Posterior vena cava (tissue), 2 donors: ENCODE measurements at places on chromosomes 6 and 20. TPM values are rescaled to one million over a fixed set of nuclear protein-coding genes. Genes with fewer than 3 reads are reported as not detected.
A peak's percentile ranks its signal among the peaks of the same experiment; 100 is the strongest.

GRCh38 chr6:53320964-53321363 lies 27.8 kb downstream of the ELOVL5 start:
- DNase-seq, result no peak

Gene MOCS1
- 27.3 TPM for total RNA-seq

DNA sequence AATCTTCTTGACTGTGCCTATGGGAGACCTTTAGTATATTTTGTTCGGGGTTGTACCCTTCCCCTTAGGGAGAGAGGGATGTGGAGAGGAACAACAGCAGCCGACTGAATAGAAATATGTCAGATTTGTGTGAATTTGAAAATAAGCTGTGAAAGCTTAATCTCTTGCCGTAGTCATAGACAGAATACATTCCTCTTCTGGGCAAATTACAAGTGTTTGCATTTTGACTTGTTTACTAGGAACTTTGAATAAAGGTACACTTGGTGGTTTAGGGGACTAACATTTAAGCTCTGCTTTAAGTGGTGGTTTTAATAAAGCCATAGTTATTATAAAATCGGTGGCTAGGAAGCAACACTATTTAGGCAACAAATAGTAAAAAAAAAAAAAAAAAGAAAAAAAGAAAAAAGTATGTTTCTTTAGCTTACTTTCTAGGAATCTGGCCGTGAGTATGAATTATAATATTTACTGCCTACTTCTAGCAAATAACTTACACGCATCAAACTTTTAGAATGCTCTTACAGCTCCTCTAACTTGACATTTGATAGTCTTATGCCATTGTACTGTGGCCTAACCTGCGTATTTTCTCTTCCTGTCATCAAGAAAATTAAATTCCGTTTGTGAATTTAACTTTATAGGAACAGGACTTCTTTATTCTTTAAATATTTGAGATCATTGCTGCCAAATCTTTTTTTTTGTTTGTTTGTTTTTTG lies 65.1 kb downstream of the ZBTB2 start:
- DNase-seq, result no peak

Gene TRIM10
- not detected for total RNA-seq

DNA sequence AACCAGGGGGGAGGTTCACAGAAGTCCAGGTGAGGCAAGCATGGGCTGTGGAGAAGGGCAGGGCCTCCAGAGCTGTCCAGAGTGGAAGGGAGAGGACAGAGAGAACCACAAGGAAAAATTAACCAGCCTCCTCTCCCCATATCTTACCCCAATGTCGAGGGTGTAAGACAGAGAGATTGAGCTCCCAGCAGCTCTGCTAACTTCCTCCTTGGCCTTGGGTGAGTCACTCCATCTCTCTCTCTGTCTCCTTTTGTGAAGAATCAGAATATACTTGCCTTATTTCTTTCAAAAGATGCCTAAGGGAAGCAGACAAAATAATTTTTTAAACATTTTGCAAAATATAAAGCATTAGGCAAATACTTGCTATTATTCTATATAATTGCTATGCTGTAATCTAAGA lies 58.3 kb upstream of the IYD start:
- no peak for DNase-seq

DNA sequence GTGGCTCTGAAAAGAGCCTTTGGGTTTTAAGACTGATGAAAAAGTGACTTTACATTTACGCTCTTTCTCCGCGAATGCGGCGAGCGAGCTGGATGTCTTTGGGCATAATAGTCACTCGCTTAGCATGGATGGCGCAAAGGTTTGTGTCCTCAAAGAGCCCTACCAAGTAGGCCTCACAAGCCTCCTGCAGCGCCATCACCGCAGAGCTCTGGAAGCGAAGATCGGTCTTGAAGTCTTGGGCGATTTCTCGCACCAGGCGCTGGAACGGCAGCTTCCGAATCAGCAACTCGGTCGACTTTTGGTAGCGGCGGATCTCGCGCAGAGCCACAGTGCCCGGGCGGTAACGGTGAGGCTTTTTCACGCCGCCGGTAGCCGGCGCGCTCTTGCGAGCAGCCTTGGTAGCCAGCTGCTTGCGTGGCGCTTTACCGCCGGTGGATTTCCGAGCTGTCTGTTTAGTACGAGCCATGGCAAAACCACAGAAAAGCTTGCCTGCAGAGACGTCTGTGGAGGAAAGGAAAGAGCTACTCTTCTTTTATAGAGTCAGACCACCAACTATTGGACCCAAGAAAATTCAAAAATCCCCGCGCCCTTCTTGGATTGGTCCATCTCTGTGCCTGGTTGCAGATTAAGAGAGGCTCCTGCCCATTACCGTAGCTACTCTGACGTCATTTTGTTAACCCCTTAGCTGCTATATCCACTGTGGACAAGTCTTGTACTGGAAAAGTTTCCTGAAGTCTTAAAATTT lies 55.5 kb upstream of the HFE start:
- DNase-seq, result peak; percentile 85

GRCh38 chr6:149248693-149249369 lies 68.7 kb upstream of the TAB2 start:
- no peak for DNase-seq

Gene MYBL2
- total RNA-seq, result 0.24 TPM

Gene LAMA5
- total RNA-seq, result 131 TPM

GRCh38 chr6:37521674-37522073 lies 22.0 kb upstream of the CCDC167 start:
- no peak for DNase-seq

DNA sequence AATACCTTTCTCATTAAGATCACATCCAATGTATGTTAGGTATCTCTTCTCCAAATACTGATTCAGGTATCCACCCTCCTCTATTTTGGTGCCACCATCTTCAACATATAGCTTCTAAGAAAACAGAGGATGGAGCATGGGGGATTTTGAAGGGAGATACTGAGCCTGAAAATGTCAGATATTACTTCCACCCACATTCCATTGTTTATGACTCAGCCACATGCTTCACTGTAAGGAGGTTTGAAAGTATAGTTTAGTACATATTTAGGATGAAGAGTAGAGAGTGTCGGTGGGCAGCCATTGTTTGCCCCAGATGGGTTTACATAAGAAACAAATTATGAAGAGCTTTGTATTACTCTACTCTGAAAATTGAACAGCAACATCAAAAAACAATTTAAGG lies 286.7 kb downstream of the TFAP2B start:
- DNase-seq, result no peak

DNA sequence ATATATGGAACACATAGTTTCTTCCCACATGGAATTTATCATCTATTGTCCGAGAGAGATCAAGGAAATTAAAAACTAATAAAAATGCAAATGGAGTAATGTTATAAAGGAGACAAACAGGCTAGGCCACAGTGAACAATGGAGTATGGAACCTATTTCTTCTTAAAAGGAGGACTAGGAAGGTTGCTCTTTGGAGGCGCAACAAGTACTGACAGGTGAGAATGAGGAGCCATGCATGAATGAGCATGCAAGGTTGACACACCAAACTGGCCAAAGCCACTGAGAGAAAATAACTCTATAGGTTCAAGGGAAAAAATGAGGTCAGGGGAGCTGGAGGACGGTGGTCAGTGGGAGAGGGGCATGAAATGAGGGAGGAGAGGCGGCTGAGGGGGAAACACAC lies 40.9 kb downstream of the PSMB1 start:
- no peak for DNase-seq

Gene SIGLEC1
- 12.6 TPM for total RNA-seq

GRCh38 chr20:41178904-41179432 lies 41.6 kb downstream of the PLCG1 start:
- peak; percentile 75 for DNase-seq

Gene BFSP1
- total RNA-seq, result 0.93 TPM

Gene WFDC10B
- total RNA-seq, result 0.48 TPM

DNA sequence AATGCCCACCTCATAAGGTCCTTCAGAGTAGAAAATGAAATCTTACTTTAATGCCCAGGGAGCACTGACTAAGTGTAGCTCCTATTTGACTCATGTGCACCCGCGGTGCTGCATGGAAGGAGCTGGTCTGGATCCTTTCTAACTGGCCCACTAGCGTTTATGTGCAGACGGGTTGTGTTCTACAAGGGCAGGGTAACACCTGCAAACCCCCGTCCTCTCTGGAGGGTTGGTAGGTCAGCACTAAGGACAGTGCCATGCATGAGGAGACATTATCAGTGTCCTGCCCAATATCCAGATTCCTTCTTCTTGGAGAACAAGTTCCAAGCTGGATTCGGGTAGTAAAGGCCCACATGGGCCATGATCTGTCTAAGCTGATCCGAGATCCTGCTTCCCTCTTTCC lies 140.3 kb downstream of the ANKRD60 start:
- peak; percentile 46 for DNase-seq

DNA sequence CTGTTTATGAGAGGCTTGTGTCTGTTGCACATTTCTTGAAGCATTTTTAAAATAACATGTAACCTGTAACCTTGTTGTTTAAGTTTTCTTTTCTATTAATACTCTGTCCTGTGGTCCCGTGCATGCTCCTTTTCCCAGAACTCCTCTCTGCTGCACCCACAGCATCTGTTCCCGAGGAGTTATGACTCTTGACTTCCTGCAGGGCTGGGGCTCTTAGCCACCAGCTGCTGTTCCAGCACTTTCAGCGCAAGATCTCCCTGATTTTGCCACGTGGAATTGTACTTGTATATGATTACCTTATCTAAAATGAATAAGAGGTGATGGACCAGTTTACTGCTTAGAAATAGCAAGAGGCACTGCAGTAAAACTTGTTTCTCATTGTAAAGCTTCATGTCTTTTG lies 150.6 kb downstream of the QKI start:
- DNase-seq, result no peak

DNA sequence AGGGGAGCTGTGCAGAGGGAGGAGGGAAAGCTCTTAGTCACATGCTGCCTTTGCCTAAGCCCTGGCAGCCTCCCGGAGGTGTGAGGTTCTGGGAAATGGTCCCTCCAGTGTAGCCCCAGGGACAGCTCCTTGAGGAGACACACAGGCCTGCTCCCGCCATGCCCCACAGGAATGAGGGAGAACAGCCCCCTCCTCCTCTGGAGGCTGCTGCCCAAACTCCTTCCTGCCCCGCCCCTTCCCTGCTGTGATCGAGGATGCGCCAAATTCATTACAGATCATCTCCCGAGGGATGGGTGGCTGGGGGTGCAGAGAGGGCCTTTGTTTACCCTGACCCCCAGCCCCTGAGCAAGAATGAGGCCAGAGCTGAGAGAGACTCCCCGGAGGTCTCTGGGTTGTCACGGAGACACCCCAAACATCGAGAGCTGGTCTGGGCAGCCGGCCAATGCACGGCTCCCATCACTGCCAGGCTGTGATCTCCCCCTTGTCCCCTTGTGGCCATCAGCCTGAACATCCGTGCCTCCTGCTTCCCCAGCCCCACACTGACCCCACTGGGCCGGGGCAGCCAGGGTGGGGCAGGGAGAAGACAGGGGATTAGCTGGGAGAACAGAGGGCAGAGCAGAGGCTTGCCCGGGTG lies 8.4 kb downstream of the CYP21A2 start:
- peak; percentile 90 for DNase-seq

DNA sequence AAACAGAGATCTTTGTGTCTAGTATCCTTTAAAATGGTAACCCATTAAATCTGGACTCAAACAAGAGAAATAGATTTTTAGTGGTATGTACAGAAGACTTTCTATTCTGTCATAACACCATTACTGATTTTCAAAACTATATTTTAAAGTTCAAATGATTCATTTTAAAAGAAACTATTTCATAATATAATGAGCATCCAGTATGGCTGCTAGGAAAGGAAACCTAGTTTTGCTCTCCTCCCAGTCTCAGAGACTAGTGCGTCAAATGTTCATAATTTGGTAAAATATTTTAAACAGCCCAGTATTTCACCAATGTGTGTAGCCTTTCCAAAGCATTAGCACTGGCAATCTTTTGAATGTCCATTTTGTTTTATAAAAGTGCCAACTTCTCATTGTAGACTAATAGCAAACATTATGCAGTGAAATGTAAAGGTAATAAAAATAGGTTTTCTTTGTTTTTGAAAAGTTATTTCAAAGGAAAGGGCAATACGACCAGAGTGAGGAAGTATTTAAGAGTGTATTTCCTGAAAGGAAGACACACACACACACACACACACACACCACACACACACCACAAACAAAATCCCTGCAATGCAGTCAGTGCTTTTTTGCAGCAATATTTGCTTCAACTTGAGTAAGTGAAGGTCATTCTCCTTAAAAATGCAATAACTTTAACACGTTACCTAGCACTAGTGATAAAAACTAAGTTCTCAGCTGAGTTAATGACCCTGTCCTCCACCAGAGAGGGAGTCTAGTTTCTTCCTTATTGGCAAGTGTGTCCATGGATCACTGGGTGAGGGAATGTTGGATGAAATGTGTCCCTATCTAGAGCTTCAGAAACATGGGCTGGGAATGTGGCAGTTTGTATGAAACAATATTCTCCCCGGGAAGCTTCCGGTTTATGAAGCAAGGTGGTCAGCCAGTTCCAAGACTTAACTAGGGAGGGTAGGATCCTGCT lies 4.6 kb downstream of the PPP1R3G start:
- DNase-seq, result no peak

DNA sequence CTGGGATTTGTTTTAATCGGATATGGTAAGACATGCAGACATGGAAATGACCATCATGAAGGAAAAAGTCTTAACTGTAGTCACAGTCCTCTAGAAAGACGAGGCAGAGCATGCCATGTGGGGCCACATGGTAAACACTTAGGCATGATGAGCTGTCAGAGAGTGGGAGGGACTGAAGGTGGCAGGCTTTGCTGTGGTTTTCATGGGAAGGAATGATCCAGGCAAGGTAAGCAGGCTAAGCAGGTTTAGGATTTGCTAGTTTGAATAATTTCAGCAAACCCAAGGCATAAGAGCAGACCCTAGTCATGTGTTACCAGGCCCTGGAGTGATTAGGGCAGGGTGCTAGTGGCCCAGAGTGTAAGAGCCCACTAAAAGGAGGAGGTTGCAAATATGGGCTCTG lies 47.2 kb upstream of the STMND1 start:
- DNase-seq, result no peak

- DNase-seq, result no peak
These were observed 9.9 kb upstream of the SCGN start for GRCh38 chr6:25641940-25642666.

- peak; percentile 19 for DNase-seq
These were observed 151.4 kb downstream of the CEBPB start for GRCh38 chr20:50341880-50342637.

DNA sequence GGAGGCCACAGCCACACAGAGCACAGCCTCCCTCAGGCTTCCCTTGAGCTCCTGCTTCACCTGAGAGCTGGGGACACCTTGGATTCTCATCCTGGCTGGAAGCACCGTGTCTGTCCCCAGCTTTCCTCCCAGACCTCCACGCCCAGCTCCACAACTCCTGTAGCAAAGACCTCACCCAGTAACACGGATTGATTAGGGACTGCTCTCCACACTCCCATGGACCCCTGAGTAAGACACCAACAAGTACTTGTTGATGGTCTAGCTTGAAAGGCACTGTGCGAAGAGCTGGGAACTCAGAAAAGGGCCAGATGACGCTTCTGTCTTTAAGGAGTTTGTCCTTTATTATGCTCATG lies 109.6 kb downstream of the DLL1 start:
- no peak for DNase-seq

Gene RALGAPB
- 33.5 TPM for total RNA-seq

DNA sequence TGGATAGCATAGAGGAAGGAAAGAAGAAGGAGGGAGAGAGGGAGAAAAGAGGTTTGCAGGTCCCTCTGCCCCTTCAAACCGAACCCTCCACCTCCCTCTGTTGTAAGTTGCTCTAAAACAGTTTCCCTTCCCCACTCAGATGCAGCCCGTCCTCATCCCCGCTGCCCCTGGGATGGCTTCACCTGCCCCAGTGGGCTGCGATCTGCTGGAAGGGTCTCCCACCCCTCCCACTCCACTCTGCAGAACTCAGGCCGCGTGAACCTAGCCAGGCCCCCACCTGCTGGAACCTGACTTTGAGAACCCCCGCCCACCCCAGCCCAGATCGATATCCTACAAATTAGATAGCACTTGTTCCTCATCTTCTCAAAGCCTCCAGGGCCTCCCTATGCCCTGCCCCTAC lies 190.8 kb downstream of the DLL1 start:
- DNase-seq, result peak; percentile 75

Gene PGC
- total RNA-seq, result not detected

Gene TAP1
- 30.2 TPM for total RNA-seq
